ENCODE measurements at places on chromosomes 13 and 19. TPM values are rescaled to one million over a fixed set of nuclear protein-coding genes. Genes with fewer than 3 reads are reported as not detected.

The TMC4 gene
- 0.17 TPM for total RNA-seq

The MTIF3 gene
- total RNA-seq: 36.7 TPM

The GFY gene
- not detected for total RNA-seq

The NLRP9 gene
- not detected for total RNA-seq

The NLRP7 gene
- not detected for total RNA-seq

The C19orf73 gene
- 2.2 TPM for total RNA-seq

Data from bronchus fibroblast of lung (primary cell).